Activated CD4-positive, alpha-beta T cell treated with anti-CD3 and anti-CD28 coated beads, Interleukin-2, amount 10 ng/mL, durations not matched to agents 7 days and 5 days (primary cell): ENCODE measurements at places on chromosomes 2 and 18. TPM values are rescaled to one million over a fixed set of nuclear protein-coding genes. Genes with fewer than 3 reads are reported as not detected.

DNA sequence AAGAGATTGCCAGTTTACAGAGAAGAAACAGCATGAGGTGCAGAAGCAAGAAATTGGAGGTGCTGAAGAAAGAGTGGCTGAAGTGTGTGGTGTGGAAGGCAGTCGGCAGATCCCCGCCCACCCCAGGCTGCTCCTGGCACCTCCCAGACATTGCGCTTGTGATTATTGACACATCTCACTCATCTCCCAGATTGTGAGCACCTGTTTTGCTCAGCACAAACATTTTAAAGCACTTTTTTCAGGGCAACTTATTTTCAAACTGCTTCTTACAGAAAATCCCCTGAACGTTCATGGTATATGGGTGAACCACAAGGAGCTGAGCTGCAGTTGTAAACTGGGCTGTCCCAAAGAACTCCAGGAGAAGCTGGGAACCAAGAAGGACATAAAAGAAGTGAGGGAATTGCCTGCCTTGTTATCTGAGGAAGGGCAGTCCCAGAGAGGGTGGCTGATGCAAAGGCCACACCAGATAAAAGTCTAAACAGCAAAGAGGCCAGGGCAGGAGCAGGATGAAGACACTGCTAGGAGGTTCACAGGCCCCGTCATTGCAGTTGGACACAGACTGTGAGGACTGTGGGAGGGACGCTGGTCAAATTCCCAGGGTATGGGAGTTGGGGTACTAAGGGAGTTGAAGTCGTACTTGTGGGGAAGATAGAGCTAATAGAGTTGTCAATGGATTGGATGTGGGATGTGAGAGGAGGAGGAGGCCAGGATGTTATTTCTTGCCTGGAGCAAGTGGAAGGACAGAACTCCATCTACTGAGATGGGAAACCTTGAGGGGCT is 65.1 kb downstream of the INPP4A start:
- peaks cover 84% of the 10 kb centered on the region for H3K4me1 ChIP-seq
- peaks cover 53% of the 10 kb centered on the region for H3K36me3 ChIP-seq

SLC16A14 gene
- total RNA-seq: 0.08 TPM

GRCh38 chr2:186129767-186130581 is 356.1 kb upstream of the ZC3H15 start:
- no peaks in the 10 kb centered on the region for H3K36me3 ChIP-seq
- DNase-seq: no peak

DNA sequence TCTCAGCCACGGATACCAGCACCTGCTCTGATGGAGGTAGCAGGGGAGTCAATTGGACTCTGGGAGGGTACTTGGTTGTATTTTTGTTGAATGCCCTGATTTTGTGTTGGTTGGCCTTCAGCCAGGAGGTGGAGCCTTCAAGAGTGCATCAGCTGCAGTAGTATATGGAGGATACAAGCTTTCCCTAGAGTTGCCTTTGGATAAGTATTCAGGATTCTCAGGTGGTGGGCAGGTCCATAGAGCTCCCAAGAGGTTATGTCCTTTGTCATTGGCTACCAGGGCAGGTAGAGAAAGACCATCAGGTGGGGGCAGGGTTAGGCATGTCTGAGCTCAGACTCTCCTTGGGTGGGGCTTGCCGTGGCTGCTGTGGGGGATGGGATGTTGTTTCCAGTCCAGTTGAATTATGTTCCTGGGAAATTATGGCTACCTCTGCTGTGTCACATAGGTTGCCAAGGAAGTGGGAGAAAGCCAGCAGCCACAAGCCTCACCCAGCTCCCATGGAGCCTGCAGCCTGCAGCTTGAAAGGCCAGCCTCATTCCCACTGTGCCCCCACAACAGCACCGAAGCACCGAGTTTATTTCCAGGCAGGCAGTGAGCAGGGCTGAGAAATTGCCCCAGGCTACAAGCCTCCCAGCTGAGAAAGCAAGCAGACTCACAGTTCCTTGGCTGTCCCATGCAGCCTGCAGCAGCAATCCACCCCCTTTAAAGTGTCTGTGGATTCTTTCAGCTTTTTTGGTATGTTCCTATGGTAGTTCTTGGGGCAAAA is 38.6 kb upstream of the CHST9 start:
- DNase-seq: no peak
- no peak overlapping the region for H3K4me3 ChIP-seq
- no peaks in the 10 kb centered on the region for H3K36me3 ChIP-seq
- H3K27ac ChIP-seq: no peak overlapping the region

TCF7L1 gene
- not detected for total RNA-seq
